ENCODE measurements at places on chromosomes 2 and 18.
A peak's percentile ranks its signal among the peaks of the same experiment; 100 is the strongest.

DNA sequence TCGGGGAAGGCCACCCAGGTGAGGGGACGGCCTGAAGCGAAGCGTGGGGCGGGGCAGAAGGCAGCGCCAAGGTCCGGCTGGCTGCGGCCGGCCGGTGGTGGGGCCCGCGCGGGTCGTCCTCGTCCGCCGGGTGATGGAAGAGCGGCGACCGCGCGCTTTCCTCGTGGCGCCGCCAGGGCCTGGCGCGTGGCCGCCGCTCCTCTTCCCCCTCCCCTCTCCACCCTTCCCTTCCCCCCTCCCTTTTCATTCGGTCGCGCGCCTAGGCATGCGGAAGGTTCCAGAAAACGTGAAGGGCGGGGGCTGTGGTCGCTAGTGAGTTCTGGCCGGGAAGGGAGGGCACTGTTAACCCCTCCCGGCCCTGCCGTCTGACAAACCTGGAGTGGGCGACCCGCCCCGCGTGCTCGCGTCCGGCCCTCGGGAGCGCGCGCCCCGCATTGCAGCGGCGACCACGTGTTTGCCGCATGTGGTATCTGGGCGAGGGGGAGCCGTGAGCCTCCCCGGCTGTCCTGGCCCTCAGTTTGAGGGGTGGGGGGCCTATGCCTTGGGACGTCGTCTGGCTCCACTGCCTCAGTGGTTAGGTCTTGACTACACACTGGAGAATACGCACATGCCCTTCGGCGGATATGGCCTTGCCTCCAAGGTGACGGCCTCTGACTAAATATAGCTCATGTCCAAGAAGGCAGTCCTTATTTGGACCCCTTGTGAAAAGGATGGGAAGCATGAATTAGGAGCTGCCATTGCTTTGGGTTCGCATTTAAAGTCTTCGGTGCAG, 579 bp downstream of the MAT2A start:
- DNase-seq = peak; percentile 94

GRCh38 chr2:237064203-237065070, 21.3 kb upstream of the COPS8 start:
- DNase-seq = peak; percentile 75

DNA sequence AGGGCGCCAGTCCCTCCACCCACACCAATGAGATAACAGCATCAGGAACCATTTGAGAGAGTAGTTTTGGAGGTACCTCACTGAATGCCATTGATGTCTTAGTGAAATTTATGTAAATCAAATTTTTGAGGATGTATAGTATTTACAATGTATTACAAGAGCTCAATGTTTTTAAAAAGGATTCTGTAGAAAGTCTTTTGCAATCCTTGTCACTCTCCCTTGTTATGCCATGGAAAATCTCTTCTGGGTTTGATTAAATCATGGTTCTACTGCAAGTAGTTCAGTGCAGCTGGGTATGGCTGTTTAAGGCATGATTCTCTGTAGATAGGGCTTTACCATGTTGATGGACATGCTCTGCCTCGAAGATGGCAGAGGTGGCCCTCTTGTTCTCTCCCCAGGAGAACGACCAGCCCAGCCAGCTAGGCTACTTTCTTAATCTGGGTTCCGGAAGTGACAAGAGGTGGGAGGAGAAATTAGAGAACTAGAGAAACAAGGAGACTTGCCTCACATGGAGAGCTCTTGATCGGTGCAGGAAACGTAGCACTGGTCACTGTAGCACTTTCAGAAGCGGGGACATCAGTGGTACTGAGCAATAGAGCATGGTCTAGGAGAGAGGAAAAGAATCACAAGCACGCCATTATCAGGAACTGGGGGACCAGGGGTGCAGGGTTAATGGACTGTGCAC, 202.7 kb downstream of the CLIP4 start:
- no peak for DNase-seq

DNA sequence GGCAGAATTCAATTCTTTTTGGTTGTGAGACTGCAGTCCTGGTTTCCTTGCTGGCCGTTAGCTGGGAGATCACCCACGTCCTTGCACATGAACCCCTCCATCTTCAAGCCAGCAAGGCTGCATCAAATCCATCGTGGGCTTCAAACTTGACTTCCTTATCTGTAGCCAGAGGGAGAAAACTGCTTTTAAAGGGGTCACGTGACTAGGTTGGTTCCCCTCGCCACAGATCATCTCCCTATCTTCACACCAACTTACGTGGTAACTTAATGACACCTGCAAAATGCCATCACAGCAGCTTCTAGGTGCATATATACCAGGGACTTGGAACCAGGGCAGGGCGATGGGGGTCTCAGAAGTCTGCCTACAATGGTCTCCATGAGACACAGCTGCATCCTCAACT, 169.5 kb downstream of the MTCL1 start:
- DNase-seq = no peak
